Urinary bladder (tissue), 4 donors: ENCODE measurements at places on chromosomes 4 and X. TPM values are rescaled to one million over a fixed set of nuclear protein-coding genes. Genes with fewer than 3 reads are reported as not detected.

ARFIP1 gene
- 23.4 TPM for polyA plus RNA-seq

ARX gene
- not detected for polyA plus RNA-seq

SOWAHD gene
- polyA plus RNA-seq, result 0.25 TPM

LAMP2 gene
- polyA plus RNA-seq, result 76.9 TPM

GYPA gene
- polyA plus RNA-seq, result not detected

AMMECR1 gene
- 3.6 TPM for polyA plus RNA-seq

GRCh38 chr4:37644962-37645361 lies 41.2 kb downstream of the RELL1 start:
- DNase-seq, result no peak

DNA sequence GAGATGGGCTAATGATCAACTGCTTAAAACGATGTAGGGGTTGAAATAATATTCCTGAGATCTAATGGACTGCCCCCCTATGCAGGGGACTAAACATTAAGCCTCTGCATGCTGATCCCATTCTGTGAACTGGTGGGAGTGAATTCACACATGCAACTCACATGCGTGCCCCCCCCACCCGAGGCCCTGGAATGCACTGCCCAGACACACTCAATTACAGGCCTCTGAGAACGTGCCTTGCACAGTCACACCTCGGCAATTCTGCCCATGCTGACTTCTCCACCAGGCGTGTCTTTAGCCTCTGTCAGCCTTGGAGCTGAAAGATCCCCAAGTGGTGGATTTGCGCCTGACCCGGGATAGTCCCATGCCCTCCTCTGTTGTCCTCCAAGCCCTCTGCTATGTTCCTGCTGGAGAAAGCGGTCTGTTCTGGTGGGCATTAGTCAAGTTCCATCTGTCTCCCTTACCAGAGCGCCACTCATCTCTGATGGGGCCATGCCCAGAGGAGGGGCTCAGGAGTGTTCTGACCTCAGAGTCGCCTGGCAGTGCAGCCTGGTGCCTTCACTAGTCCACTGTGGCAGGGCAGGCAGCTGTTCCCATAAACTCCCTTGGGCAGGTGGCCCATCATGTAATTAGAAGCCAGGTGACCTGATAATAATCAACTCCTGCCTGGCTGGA lies 86.5 kb downstream of the DRD5 start:
- DNase-seq, result no peak

DNA sequence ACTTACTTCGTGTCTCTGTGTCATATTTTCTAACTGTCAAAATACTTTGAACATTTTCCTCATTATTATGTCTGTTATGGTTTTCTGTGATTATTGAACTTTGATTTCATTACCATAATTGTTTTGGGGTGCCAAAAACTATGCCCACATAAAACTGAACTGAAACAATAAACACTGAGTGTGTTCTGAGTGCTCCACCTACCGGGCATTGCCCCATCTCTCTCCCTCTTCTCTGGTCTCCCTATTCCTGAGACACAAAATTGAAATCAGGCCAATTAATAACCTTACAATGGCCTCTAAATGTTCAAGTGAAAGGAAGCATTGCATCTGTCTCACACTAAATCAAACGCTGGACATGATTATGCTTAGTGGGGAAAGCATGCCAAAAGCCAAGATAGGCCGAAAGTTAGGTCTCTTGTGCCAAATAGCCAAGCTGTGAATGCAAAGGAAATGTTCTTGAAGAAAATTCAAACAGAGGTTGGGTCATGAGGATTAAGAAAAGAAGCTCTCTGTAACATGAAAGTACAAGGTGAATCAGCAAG lies 972.3 kb downstream of the PCDH7 start:
- DNase-seq, result no peak

GRCh38 chr4:47930971-47931804 lies 16.8 kb upstream of the NFXL1 start:
- no peak for DNase-seq

GRCh38 chr4:43607827-43608461 lies 715.4 kb downstream of the GRXCR1 start:
- DNase-seq, result no peak

DNA sequence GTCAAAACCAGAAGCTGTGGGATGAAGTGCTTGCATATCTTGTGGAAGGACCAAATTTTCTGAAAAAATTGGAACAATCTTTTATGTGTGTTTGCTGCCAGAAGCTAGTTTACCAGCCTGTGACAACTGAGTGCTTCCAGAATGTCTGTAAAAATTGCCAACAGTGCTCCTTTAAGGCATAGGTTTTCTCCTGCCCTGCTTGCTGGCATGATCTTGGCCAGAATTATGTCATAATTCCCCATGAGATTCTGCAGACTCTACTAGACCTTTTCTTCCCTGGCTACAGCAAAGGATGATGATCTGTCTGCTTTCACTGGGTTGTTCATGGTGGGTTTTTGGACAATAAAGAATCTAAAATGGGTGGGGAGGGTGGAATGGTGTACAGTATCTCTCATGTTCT lies 196.3 kb upstream of the ZCCHC13 start:
- no peak for DNase-seq

DNA sequence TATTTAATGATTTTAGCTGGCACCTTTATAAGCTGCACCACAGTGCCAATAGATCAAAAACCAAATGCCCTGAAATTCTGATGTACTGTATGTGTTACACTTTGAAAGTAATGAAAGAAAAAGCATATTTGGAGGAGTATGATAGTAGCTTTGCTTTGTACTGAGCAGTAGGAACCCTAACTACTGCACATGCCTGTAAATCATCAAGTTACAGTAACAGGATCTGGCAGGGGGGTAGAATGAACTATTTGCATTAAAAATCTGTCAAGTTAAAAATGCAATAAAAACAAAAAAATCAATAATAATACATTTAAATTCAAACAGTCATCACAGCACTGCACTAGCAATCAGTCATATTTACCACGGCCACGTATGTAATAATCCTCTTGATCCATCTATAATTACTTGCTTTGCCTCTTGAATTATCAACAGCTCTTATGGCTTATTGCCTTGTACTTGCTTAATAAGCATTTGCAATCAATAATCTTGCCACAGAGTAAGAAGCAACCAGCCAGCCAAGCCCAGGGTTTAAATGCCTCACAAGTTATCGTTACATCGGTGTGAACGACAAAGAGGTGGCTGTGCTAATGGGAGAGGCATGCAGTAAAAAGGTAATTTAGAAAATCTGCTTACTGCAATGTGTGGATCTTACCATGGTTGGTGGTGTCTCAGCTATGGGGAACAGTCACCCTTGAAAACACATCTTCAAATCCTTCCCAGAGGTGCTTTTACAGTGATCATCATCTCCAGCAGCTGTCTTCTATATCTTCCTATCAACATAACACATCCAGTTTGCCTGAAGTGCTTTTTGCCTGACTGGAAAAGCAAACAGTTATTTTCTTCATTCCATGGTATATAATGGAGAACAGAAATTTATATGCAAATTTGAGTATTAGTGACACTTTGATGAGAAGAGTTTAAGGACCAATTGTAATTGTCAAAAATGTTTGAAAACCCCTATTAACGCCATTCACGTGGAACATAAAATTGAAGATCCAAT lies 1812.1 kb upstream of the ADGRL3 start:
- DNase-seq, result no peak

- no peak for DNase-seq
Measured at GRCh38 chr4:23234018-23234417, 541.3 kb downstream of the GBA3 start.
